Pancreas (tissue), 10 donors: ENCODE measurements at places on chromosomes 6 and 20. TPM values are rescaled to one million over a fixed set of nuclear protein-coding genes. Genes with fewer than 3 reads are reported as not detected.

TXNDC5 gene
- total RNA-seq, result 101 TPM

SLC12A5 gene
- total RNA-seq, result 2.2 TPM

MAFB gene
- total RNA-seq, result 20.5 TPM

FAM210B gene
- 23.3 TPM for total RNA-seq

SLC22A7 gene
- total RNA-seq, result not detected

ARFGAP1 gene
- 34.0 TPM for total RNA-seq

PRDM13 gene
- 0.03 TPM for total RNA-seq

TPBG gene
- total RNA-seq, result 3.4 TPM

FBXL4 gene
- total RNA-seq, result 9.0 TPM

ZNF292 gene
- 17.5 TPM for total RNA-seq

PDYN gene
- not detected for total RNA-seq

HLA-DQB1 gene
- total RNA-seq, result 3.3 TPM

PAK5 gene
- total RNA-seq, result 1.8 TPM

ZFP57 gene
- total RNA-seq, result not detected

STAU1 gene
- 56.9 TPM for total RNA-seq

SUMO4 gene
- 0.28 TPM for total RNA-seq

RUNX2 gene
- 0.55 TPM for total RNA-seq

C6orf52 gene
- 2.4 TPM for total RNA-seq

JAG1 gene
- 60.1 TPM for total RNA-seq

C4B gene
- total RNA-seq, result 15.3 TPM

CNKSR3 gene
- 14.3 TPM for total RNA-seq

GJA10 gene
- not detected for total RNA-seq

SLC25A27 gene
- total RNA-seq, result 11.8 TPM

HLA-DMB gene
- 3.2 TPM for total RNA-seq

PLA2G7 gene
- 2.5 TPM for total RNA-seq

DEFB115 gene
- total RNA-seq, result not detected

SPATS1 gene
- total RNA-seq, result not detected

ENPP5 gene
- total RNA-seq, result 4.8 TPM

CGAS gene
- 1.2 TPM for total RNA-seq

TMEM30A gene
- 61.4 TPM for total RNA-seq

APMAP gene
- total RNA-seq, result 33.1 TPM

SMLR1 gene
- total RNA-seq, result 0.12 TPM

FGD2 gene
- total RNA-seq, result 2.5 TPM

ARID1B gene
- 44.0 TPM for total RNA-seq

EPHA7 gene
- 0.15 TPM for total RNA-seq

PRSS16 gene
- total RNA-seq, result 23.9 TPM

TREML4 gene
- not detected for total RNA-seq

SPEF1 gene
- total RNA-seq, result 0.53 TPM

SOX18 gene
- total RNA-seq, result 3.9 TPM

C6orf58 gene
- 0.34 TPM for total RNA-seq

PRR18 gene
- total RNA-seq, result 0.56 TPM

BCAS4 gene
- 1.9 TPM for total RNA-seq
